Stimulated activated CD4-positive, alpha-beta T cell treated with anti-CD3 and anti-CD28 coated beads, Interleukin-4, amount 100 ng/mL, for 1 hour (primary cell): ENCODE measurements at places on chromosomes 7 and 10.

- DNase-seq: no peak
Measured at GRCh38 chr7:118502235-118502634, 277.7 kb downstream of the ANKRD7 start.

- DNase-seq: no peak
Measured at GRCh38 chr10:12728494-12728893, 273.0 kb downstream of the CCDC3 start.

DNA sequence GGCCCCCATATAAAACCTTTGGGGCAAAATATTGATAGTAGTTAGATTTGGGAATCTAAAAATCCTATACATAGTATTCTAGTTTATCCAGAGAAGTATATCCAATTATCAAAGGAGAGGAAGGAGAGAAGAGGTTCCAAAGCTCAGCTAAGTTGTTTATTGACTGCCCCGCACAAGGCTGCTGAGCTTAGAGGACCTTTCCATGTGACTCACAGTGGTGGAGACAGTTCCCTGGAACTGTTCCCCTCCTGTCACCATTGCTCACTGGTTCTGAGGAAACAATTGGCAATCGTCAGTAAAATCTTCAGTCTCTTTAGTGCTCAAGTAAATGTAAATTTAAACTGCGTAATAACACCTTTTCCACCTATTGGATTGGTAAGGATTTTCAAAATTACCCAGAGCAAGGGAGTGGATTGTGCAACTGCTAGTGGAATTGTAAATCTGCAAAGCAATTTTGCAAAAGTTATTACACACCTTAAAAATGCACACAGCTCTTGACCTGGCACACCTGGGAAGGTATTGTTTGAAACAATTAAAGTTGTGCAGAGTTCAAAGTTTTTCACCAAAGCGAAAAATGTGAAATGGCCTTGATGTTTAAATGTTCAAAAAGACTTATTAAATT lies 63.1 kb downstream of the EEPD1 start:
- no peak for DNase-seq

DNA sequence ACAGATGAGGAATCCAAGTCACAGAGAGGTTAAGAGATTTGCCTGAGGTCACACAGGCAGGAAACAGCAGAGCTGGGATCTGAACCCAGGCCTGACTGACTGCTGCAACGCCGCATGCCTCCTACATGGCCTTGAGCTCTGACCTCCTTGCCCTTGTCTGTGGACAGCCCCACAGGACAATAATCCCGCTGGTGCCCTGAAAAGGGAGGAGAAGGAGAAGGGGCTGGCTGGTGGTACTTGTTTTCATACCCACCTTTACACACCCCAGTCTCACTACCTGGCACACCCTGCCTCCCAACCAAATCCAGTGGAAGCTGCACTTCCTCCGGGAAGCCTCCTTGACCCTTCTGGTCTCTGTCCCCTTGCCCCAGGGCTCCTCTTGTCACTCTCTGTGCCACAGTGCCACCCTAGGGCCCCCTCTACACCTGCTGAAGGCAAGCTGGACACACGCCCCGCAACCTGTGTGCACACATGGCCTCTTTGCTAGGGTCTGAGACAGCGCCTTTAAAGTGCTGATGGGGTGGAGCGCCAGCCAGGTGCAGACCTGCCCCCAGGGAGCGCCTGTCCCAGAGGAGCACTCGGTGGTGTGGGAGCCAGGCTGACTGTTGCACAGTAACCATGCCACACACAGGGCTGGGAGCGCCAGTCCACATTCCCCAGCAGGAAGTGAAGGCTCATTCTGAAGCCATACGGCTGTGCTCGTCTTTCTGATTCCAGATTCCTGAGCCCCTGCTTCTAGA lies 38.6 kb downstream of the ZCCHC24 start:
- DNase-seq: no peak

GRCh38 chr7:101608772-101609713 lies 20.1 kb downstream of the MYL10 start:
- no peak for DNase-seq

DNA sequence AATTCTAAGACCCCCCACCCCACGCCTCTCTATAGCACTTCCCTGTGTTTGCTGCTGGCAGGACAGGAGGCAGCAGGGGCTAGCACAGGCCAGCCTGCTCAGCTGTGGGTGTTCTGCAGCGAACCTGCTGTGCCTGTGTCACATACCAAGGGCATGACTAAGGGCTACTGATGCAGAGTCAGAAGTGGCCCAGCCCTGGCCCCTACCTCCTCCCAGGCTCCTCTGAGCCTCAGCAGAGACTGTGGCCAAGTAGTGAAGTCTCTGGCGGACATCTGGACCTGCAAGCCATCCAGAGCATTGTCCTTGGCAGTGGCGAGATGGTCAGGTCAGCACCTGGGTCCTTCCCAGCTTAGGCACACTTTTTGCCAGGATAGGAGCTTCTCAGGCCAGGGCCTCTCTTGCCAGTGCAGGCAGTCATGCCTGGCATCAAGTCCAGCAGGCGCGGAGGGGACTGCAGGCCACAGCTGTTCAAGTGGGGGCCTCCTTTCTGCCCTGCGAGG lies 116.3 kb upstream of the RET start:
- no peak for DNase-seq

- no peak for DNase-seq
Measured at GRCh38 chr10:38072552-38072951, 21.6 kb upstream of the ZNF37A start.

GRCh38 chr10:6140965-6141295 lies 52.1 kb downstream of the RBM17 start:
- DNase-seq: no peak
